HCEC 1CT (cell line): ENCODE measurements at places on chromosomes 4 and X.

DNA sequence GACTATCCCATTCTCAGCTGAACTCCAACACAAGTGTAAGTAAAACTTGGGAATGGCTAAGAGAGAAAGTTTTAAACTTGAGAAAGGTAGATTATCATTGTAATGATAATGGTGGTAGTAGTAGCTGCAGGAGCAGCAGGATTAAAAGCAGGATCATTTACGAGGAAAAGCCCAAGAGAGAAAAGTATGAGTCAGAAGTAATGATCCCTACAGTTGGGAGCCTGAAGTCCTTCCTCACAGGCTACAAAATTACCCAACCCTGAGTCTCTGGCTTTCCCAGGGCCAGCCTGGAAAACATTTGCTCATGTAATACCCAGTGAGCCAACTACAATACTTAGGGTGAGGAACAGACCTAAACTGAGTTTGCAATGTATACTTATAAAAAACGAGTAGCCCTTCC is 4.4 kb upstream of the PRDM8 start:
- DNase-seq = peak; percentile 78

DNA sequence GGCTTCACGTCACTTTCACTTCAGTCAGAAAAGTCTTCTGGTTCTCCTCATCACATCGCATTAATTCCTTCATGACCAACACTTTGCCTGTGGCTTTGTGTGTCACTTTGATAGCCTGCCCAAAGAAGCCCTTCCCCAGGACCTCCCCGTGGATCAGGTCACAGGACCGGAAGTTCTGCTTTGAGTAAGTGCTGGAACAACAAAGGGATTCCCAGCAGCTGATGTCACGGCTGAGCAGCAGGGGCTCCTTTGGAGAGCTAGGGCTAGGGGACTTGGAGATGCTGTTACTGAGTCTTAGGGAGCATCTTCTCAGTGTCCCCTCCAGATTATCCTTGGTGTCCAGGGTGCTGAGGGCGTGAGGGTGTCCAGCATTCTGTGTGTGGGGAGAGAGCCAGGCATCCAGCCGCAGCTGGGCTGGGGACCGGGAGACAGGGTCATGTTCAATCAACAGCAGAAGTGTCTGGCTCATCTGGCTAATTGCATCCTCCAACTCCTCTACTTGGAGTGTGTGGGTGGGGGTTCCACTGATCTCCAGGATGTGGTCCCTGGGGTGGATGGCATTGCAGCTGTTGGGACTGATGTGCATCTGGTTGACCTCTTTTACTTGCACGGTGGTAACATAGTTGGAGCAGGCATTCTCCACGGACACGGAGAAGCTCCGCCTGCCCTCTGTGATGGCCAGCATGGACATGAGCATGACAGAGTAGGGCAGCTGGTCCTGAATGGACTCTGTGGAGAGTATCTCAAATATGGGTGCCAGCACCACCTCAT is 39.2 kb upstream of the ARHGAP6 start:
- no peak for DNase-seq

GRCh38 chr4:46674326-46674725 is 234.7 kb downstream of the COX7B2 start:
- DNase-seq = no peak

GRCh38 chr4:26724534-26724933 is 136.1 kb upstream of the STIM2 start:
- no peak for DNase-seq

- DNase-seq = no peak
These were observed 52.8 kb downstream of the ADGRG4 start for GRCh38 chrX:136353526-136354093.

DNA sequence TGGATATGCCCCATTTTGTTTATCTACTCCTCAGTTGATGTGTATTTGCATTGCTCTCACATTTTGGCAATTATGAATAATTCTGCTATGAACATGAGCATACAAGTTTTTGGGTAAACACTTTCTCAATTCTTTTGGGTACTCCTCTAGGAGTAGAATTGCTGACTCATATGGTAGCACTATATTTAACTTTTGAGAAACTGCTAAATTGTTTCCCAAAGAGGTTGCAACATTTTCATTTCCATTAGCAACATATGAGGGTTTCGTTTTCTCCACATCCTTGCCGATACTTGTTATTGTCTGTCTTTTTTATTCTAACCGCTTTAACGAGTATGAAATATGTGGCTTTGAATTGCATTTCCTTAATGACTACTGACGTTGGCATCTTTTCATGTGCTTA is 185.4 kb downstream of the TSPAN5 start:
- peak; percentile 48 for DNase-seq

- DNase-seq = no peak
These were observed 491.1 kb upstream of the ADGRL3 start for GRCh38 chr4:60709061-60709460.

- no peak for DNase-seq
These were observed 567.3 kb downstream of the PDHA2 start for GRCh38 chr4:96407225-96407624.

DNA sequence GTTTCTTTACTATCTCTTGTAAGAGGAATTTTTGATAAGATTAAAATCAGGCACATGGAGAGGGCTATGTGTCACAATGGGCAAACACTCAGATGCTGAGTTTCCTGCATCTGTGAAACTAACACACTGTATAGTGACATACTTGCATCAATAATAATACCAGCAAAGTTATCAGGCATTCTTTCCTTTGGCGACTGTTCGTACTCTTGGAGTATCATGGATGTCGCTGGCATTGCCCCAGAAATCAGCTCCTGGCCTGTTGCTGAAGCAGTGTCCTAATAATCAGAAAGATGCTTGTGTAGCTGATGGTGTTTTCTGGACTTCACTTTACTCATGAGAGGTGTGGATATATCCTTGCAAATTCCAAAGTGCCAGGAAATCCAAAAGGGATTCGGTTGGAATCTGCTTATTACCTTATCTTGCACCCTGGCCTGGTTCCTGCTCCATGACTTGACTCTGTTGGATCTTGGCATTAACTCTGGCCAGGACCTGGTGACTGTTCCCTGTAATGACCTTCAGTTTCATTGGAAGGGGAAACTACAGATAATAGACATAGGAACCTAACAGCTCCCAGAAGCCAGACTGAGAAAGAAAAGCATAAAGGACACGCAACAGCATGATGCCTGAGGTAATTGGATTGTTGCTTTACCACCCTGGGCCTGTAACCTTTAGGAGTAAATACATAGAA is 762.5 kb upstream of the GRIA3 start:
- no peak for DNase-seq

- peak; percentile 64 for DNase-seq
These were observed 35.8 kb downstream of the CHRDL1 start for GRCh38 chrX:110759785-110760184.

GRCh38 chr4:95415346-95415771 is 133.4 kb downstream of the UNC5C start:
- no peak for DNase-seq

DNA sequence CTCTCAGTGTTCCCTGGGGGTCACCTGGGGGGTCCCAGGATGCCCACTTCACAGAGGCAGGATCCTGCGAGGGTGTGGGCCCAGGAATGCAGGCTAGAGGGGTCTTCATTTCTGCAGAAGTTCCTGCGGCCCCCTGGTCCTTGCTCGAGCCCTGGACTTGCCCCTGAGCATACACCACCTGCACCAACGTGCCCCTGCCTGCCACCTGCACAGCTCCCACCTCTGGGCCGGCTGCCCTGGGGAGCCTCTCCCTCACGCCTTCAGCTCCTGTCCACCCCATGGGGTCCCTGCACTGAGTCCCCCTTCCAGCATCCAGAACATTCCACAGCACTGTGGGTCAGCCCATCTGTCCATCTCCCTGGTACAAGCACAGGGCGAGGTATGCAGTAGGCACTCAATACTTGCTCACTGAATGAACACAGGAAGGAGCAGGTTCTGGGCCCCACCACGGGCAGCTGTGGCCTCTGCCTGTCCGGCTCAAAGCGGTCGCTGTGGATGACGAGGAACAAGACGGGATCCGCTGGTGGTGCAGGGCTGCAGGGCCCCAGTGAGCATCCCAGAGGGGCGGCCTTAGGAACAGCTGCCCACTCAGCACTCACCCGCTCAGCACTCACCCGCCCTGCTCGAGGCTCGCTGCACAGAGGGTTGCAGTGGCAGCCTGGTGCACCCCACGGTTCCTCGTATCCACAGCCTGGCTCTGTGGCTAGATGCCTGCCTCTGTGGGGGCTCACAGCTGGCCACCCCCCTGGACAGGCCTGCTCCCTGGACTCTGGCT is 70.5 kb upstream of the MXD4 start:
- no peak for DNase-seq

DNA sequence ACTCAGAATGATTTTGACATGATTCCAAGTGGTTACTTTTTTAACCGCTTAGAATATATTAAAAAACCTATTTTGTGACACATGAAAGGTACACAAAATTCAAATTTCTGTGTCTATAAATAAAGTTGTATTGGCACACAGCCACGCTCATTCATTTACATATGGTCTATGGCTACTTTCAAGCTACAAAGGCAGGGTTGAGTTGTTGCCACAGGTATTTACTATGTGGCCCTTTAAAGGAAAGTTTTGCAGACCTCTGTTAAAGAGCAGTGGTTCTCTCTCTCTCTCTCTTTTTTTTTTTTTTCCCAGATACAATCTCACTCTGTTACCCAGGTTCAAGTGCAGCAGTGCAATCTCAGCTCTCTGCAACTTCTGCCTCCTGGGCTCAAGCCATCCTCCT is 23.0 kb downstream of the GPM6B start:
- DNase-seq = no peak

DNA sequence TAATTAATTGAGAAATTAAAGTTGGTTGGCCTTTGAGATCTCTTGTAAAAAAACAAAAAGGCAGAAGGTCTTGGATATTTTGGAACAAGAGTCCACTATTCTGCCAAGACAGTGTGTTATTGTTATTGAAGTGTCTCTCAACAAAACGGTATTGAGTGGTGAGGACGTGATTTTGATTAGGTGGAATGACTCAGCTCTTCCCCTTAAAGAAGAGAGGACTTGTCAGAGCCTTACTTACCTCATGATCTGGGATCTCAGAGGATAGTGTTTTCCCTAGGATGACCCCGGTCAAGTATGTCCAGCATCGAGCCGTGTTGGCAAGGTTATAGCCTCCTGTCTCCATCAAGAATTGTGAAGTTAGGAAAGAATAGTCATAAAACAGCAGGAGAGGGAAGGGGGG is 110.9 kb downstream of the HDAC8 start:
- no peak for DNase-seq

GRCh38 chr4:155787113-155787710 is 28.4 kb downstream of the GUCY1B1 start:
- DNase-seq = peak; percentile 47

DNA sequence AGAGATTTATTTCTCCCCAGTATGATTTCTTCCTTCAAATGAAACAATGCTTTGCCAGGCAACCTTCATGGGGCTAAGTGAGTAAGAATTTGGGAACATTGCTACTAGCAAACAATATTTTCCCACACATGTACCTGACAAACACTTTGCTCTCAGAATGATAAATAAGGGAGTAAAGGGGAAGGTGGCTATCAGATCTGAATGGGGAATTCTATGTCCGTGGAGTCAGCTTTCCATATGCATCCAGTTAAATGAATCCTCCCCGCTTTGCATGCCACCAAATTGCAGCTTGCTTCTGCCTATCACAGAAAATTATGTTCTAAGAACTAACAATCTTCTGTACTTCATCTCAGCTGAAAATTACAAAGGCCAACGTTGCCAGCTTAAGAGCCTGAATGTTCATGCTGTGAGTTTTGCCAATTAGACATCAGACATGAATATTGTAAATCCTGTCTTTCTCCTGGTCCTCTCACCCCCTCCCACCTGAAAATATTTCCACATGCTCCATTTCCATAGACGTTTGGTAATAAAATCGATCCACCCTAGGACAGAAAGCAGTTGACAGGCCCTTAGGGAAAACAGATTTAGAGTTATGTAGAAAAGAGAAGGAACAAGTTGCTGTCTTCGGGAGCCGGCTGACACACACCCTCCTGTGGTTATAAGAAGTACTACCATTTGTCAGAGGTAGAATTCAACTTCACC is 6.3 kb downstream of the MEPE start:
- peak; percentile 30 for DNase-seq

DNA sequence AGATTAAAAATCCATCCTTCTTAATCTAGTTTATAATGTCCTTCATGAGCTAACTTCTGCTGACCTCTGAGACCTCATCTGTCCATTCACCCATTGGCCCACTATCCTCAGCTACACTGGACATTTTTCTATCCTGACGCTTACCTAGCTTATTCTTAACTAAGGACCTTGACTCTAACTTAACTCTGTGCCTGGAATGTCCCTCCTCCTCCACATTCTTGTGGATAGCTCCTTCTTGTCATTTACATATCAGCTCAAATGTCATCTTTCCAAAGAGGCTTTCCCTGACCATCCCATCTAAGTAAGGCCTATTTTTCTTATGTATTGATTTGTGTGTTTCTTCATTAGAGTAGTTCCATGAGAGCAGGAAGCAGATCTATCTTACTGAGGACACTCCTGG is 54.7 kb downstream of the ATXN3L start:
- no peak for DNase-seq

GRCh38 chr4:137194670-137195069 is 337.6 kb downstream of the PCDH18 start:
- DNase-seq = no peak

- DNase-seq = no peak
These were observed 30.9 kb downstream of the STOX2 start for GRCh38 chr4:183936047-183936446.

DNA sequence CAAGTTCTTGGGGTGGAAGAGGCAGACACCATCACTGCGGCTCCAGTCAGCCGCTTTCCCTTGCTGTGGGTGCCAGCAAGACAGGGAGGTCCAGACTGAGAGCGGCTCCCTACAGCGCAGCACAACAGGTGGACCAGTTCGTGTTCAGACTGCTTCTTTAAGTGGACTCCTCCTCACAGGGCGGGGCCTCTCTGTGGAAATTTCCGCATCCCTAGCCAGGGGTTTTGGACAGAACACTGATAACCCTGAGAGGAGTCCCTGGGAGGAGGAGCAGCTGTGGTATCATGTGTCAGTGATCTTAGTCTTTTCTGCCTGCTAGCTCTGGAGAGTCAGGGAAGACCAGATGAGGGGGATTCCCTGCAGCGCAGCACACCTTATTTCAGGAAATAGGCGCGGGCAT is 48.5 kb downstream of the MAGEC2 start:
- no peak for DNase-seq

- no peak for DNase-seq
These were observed 34.5 kb downstream of the RPS6KA6 start for GRCh38 chrX:84153538-84153937.

DNA sequence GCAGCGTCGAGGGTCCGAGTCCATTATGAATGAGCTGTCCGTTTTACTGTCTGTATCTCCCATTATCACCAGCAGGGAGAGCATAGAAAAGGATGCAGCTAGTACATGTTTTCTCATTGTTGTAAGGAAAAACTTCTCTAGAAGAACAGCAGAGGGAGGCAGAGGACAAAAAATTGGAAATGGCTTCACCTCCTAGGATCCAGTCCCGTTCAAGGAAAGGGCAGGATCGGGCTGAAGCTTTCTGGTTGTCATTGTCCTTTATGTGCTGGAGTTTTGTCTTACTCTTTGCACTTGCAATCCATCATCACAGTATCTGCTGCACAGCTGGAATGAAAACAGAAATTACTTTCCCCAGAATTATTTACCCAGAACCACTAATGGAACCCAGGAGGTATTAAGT is 14.7 kb downstream of the NDP start:
- DNase-seq = peak; percentile 75

GRCh38 chrX:20019672-20020365 is 29.0 kb upstream of the BCLAF3 start:
- DNase-seq = no peak
